Neural progenitor cell (in vitro differentiated cells): ENCODE measurements at places on chromosomes 11 and 22. TPM values are rescaled to one million over a fixed set of nuclear protein-coding genes. Genes with fewer than 3 reads are reported as not detected.

NCAPH2 gene
- total RNA-seq, result 41.2 and 64.4 TPM in 2 replicates

ENTHD1 gene
- not detected in 2 replicates for total RNA-seq

LARGE2 gene
- 5.0 and 13.4 TPM in 2 replicates for total RNA-seq

DNA sequence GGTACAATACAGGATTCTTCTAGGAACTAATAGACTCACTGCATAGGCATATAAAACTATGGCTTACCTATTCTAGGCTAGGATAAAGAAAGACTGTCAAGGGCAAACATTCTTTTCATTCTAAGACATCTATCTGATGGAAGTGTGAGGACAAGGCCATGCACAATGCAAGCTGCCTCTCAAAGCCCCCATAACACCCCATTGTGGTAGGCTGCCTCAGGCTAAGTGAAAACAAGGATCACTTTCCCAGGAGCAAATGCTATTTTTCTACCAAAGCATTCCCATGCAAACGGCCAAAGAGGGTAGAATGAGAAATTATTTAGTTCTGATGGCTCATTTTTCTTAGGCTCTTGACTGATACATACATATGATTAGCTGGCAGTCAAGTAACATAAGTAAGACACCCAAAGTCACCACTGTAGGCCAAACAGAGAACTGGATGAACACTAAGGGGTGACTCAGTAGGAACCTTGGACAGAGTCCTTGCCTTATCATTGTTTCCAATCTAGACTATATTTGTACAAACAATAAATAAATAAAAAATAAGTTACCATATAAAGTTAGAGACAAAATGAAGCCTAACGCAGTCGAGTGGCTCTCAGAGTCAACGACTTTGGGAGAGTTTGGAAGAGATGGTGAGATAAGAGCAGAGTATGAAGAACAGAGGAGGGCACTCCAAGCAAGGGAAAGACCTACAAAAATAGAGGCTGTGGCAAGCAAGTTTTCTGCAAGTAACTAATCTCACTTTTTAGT lies 303.6 kb downstream of the SBF2 start:
- no peak overlapping the region for H3K27ac ChIP-seq
- H3K4me3 ChIP-seq, result no peak overlapping the region
- DNase-seq, result no peak
- H3K27me3 ChIP-seq, result no peaks in the 10 kb centered on the region
- no peaks in the 10 kb centered on the region for H3K36me3 ChIP-seq

DNA sequence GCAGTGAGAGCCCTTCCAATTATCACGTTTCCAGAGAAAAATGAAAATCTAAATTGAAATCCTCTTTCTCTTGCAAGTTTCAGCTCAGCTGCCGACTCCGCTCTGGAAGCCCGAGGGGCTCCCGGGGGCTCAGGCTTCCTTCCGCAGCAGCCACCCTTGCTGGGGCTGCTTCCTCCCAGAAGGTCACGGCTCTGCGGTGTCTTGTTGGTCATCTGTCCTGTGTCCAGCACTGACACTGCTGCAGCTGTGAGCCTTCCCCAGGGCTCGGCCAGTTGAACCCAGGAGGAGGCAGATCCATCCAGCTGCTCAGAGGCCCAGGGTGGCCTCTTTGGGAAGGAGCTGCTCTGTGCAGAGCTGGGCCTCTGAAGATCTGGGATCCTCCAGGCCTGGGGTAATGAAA lies 1337.2 kb downstream of the TBC1D22A start:
- DNase-seq, result no peak
- H3K27ac ChIP-seq, result no peak overlapping the region
- H3K4me3 ChIP-seq, result no peak overlapping the region
- H3K4me1 ChIP-seq, result no peaks in the 10 kb centered on the region
- H3K36me3 ChIP-seq, result no peaks in the 10 kb centered on the region
- H3K27me3 ChIP-seq, result no peaks in the 10 kb centered on the region
